Epithelial cell of esophagus (primary cell): ENCODE measurements at places on chromosomes 2 and 18.
A peak's percentile ranks its signal among the peaks of the same experiment; 100 is the strongest.

- DNase-seq: peak; percentile 78
Measured at GRCh38 chr2:64225491-64225890, 81.3 kb upstream of the PELI1 start.

- DNase-seq: no peak
Measured at GRCh38 chr18:5516841-5517240, 27.0 kb downstream of the EPB41L3 start.

- DNase-seq: no peak
Measured at GRCh38 chr2:151191001-151191400, 70.7 kb downstream of the RBM43 start.

DNA sequence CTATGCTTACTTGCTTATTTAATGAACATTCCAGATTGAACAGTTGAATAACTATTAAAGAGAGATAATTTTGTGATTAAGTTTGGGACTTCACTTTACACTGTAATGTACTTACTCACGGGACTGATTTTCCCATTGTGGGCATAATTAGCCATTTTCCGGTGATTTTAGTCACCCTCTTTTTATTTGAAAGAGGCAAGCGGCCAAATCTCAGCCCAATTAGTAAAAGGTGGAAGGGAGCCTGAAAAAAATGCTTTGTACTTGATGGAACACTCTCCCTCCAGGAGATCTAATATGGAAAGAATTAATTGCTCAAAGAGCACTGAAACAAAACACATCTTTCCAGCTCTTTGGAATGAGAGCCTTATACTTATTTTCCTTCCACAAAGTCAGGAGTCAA lies 50.2 kb downstream of the CALCRL start:
- no peak for DNase-seq

- DNase-seq: no peak
Measured at GRCh38 chr2:38932586-38932985, 42.9 kb downstream of the ARHGEF33 start.

GRCh38 chr18:68893354-68893753 lies 95.5 kb downstream of the CCDC102B start:
- DNase-seq: no peak

GRCh38 chr2:101770726-101771125 lies 73.2 kb downstream of the MAP4K4 start:
- DNase-seq: peak; percentile 62

DNA sequence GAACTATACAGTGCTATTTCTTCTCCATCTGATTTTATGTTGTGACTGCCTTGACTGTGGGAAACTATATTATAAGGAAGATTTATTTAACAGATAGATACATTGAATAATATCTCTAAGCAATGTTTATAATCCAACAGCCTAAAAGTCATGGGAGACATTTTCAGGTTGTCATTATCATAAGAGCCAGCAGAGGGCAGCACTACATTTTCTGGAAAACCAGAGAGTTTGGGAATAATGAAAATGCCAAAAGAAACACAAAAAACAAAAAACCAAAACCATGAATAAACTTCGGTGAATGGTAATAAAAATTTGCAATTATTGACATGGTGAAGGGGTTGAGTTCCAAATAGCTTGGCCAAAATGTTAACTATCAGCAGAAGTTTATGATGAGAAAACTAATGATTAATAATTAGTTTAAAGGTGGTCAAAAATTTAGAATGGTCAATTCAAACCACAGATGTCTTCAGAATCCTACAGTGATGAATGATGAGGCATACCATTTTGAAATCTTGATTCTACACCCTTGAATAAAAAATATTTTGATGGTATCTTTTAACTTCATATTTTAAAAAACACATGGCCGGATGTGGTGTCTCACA lies 4.7 kb downstream of the EEF1B2 start:
- peak; percentile 36 for DNase-seq

GRCh38 chr18:42536442-42536841 lies 579.0 kb downstream of the RIT2 start:
- DNase-seq: no peak

GRCh38 chr2:239756790-239757760 lies 268.1 kb downstream of the NDUFA10 start:
- no peak for DNase-seq

DNA sequence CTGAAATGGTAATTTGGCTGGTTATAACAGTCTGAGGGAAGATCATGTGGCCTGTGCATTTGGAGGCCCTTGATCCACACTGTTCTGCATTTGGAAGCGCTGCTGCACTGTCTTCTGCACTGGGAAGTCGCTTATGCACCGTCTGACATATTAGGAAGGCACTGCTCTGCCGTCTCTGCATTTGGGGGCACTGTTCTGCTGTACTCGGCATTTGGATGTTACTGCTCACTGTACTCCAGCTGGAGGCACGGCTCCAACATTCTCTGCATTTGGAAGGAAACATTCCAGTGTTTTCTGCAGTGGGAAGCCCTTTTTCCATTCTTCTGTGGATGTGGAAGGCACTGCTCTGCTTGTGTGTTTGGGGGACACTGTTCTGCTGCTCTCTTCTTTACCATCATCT lies 9.6 kb upstream of the PROM2 start:
- DNase-seq: no peak

GRCh38 chr18:76388891-76389423 lies 106.1 kb downstream of the ZNF516 start:
- DNase-seq: no peak

GRCh38 chr18:34153711-34154110 lies 71.0 kb downstream of the NOL4 start:
- DNase-seq: no peak

DNA sequence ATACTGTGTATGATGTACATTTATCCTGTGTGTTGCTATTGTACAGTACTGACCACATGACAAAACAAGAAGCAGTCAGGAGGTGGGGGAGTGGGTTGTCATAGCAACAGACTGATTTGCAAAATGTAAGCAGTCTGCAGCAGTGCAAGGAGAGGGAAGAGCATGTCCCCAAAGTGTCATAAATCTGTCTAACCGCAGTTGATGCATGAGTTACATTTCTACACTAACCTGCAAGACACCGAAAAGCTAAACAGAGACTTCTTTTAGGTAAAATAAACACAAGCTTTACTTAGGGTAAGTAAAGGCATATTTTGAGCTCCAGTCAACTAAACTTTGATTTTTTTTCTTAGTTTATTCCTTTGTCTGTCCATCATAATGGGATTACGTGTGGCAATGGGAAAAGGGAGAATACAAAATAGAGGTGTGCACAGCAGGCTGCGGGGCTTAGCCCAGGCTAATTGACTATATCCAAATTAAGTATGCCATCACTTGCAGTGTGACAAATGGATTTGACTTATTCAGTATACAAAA lies 134.5 kb downstream of the MEIS1 start:
- DNase-seq: no peak

DNA sequence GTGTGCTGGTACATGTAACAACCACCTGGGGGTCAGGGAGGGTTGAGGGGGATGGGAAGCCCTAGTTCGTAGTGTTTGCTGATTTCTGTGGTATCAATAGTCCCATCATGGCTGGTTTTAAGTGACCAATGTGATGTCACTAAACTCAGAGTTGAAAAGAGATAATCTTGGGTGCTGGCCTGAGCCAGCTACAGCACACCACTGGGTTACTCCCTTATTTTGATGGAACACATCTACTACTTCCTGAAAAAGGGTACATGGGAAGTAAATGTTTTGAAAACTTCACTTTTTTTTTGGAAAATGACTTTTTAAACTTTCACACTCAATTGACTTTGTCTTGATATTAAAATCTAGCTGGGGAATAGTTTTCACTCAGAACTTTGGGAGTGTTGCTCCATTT lies 87.0 kb upstream of the CXCR4 start:
- no peak for DNase-seq

- DNase-seq: peak; percentile 51
Measured at GRCh38 chr2:59236723-59237122, 995.6 kb upstream of the FANCL start.

- DNase-seq: peak; percentile 93
Measured at GRCh38 chr2:218645126-218645525, 14.3 kb downstream of the ZNF142 start.

GRCh38 chr2:46772500-46772899 lies 143.1 kb downstream of the MCFD2 start:
- DNase-seq: no peak

DNA sequence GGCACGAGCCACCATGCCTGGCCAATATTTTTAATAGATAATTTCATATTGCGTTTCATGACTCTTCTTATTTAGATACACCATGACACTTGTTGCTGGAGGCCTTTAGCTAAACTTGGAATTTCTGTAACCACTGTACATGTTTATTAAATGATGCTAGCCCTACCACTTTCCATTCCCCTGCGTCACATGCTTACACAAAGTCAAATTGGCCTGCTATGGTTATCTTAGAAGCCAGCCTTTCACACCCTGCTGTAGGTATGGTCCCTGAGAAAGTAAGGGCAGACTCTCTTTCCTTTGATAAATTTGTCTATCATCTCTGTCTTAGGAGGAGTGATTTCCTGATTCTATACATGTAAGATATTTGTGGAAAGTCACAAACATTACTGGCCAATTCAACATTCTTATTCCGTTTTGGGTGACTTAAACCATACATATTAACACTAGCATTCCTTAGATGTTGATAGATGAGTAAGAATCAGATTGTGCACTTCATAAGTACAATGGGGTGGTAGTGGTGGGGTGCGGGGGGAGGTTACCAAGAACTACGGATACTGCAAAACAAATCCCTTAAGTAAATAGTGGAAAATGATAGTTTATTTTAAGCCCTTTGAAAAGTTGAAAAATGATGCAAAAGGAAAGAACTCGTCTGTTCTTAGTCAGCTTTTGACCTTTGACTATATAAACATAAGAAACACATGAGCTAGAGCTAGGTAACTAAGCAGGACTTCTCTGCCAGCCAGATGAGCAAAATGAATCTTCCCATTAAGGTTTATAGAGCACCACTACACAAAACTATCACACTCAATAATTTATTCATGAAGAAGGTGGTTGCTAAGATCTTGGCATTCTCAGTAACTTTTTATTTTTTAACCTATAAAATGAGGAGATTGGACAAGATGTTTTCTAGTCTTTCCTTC lies 7.9 kb upstream of the NDUFV2 start:
- peak; percentile 57 for DNase-seq

DNA sequence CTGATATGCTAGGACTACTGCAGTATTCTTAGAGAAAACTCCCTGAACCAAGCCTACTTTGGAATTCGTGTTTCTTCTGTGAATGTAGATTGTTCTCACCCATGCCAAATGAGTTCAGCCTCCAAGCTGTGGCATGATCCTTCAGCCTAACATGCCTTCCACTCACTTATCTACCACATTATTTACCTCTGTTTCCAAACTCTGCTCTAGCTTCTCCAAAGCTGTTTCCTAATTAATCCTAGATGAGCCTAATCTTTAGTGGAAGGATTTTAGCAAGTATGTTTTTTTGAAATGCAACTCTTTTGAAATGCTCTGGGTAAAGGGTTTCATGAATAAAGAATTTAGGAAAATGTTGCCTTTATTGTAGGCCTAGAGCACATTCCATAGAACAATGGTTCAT lies 152.9 kb upstream of the MMADHC start:
- DNase-seq: no peak

DNA sequence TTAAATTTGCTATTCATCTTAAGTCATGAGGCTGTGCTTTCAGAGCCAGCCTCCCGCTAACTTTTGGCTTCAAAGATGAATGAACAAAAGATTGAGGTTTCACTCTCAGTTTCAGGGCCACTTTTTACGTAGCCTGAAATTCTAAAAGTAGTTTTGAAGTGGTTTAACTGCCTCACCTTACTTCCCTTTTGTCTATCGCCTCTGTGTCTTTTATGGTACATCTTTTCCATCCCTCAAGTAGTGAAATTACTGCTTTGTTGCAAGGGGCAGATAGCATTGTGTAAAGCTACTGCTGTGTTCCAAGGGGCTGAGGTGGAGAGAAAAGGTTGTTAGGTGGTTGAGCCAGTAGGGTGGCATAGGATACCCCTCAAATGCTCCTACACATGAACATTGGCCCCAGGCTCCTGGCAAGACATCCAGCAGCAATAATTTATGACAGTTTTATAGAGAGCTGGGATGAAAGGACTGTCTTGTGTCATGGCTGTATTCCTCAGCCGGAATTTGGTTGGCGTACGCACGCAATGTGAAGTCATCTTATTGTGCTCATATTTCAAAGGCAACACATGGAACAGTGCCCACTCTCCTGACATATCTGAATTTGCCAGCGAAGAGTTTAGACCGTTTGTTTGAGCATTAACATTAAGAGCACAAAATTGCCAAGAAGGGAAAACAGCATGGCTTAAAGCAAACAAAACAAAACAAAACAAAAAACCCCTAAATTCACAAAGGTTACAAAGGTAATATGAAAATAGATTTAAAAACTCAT lies 32.2 kb downstream of the QPCT start:
- peak; percentile 80 for DNase-seq

- DNase-seq: no peak
Measured at GRCh38 chr2:66968946-66969345, 428.2 kb upstream of the ETAA1 start.

- no peak for DNase-seq
Measured at GRCh38 chr2:134136731-134137130, 117.1 kb upstream of the MGAT5 start.

DNA sequence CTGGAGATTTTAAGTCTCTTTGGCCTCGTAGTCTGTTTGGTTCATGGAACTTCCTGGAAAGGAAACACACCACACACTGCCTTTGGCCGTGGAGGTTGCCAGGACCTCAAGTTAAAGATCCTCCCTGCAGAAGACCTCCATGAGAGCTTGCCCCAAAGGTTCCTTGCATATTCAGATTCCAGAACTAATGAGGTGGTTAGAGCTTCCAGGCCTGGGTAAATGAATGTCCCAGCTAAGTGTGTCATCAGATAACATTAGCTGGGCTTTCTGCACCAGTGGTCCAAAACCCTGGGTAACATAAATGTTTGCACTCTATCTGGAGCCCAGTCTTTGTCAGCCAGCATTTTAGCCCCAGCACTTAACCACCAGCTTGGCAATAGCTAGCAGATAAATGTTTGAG lies 122.1 kb upstream of the EML6 start:
- DNase-seq: no peak

DNA sequence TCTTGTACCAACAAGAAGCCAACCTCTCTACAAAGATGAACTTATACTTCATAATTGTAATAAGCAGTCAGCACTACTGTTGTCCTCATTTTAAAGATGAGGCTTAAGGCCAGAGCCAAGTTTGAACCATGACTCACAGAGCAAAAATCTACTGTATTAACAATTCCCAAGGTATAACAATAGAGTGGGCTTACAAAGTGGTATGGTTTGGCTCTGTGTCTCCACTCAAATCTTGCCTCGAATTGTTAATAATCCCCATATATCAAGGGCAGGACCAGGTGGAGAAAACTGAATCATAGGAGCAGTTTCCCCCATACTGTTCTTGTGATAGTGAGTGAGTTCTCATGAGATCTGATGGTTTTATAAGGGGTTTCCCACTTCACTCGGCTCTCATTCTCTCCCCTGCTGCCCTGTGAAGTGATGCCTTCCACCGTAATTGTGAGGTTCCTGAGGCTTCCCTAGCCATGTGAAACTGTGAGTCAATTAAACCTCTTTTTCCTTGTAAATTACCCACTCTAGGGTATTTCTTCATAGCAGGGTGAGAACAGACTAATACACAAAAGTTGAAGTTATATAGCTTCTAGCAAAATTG lies 19.5 kb downstream of the MRPL44 start:
- DNase-seq: peak; percentile 33

- DNase-seq: peak; percentile 56
Measured at GRCh38 chr18:66558773-66559172, 45.1 kb downstream of the CDH19 start.

- DNase-seq: peak; percentile 64
Measured at GRCh38 chr2:170929686-170930050, 615 bp downstream of the GORASP2 start.
